ENCODE measurements at places on chromosomes 3 and 15. TPM values are rescaled to one million over a fixed set of nuclear protein-coding genes. Genes with fewer than 3 reads are reported as not detected.

DNA sequence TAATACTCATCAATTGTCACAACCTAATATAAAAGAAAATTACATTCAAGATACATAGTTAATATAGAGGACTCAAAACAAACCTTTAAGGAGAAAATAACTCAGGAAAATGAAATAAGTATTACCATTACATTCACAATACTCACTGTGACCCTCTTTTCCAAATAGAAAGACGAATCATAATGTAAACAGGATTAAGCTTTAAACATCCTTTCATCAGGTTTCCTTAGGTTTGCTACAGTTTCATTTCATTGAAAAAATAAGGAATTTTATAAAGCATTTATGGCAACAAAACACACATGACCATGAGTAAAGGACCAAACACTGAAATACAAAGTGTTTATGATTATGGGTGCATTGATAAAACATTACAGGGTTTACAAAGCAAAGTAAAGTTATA is 162.7 kb downstream of the ALCAM start:
- no peak for DNase-seq

- peak; percentile 46 for DNase-seq
Observed at GRCh38 chr15:77810130-77810571, 177.4 kb upstream of the LINGO1 start.

GRCh38 chr15:45386420-45386819 is 8.1 kb upstream of the GATM start:
- DNase-seq: no peak

Gene AP3B2
- polyA plus RNA-seq: 0.59 TPM

Gene HCLS1
- polyA plus RNA-seq: 9.9 TPM

Gene SOX14
- not detected for polyA plus RNA-seq

- no peak for DNase-seq
Observed at GRCh38 chr3:193996221-193996620, 139.7 kb upstream of the HES1 start.

DNA sequence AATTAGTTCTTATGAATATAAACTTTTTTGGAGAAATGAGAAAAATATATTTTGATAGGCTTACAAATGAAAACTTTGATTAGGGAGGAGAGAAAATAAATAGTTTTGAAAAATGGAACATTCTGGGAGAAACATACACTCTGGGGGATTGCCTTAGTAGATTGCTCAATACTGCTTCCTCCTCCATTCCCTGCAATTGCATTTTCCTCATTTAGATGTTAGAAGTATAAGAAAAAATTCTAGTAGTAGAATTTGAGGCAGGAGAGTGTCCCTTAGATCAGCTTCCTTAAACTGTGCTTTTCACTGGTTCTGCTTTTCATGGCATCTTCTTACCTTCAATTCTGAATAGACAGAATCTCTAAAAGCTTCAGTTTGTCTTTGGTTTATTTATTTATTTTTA is 46.2 kb upstream of the CTDSPL2 start:
- no peak for DNase-seq

Gene HGD
- polyA plus RNA-seq: 0.37 TPM

Gene PDIA5
- polyA plus RNA-seq: 16.4 TPM

Gene CCR1
- polyA plus RNA-seq: 3.1 TPM

DNA sequence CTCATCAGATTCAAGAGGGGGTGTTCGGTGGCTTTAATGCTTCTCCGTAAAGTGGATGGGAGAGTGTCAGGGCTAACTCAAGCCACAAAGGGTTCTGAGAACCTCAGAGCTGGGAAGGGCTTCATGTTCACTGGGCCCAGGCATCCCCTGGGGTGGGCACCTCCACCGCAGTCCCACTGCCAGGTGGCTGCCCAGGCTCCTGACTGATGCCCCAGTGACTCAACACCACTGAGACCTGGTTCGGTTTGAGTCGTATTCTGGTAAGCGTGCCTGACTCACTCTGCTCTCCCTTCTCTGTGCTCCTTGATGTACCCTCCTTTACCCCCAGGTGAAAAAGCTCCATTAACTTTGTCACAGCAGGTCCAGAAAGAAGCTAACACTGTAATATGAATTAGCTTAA is 304.6 kb downstream of the RPLP1 start:
- no peak for DNase-seq

DNA sequence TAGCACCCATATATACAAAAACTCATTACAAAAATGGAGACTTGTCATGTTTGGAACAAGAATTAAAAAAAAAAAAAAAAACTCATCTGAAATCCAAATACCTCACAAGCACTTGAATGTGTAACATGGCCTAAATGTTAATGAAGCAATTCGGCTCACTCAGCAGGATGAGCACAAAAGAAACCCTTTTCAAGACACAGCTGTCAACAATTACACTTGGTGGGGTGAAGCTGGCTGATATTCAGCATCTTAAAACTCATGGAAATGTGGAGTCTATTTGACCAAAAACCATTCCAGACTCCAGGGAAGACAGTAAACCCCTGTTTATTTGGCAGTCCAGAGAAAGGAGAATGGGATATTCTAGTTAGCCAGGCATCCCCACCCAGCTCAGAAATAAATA is 205.4 kb upstream of the TSC22D2 start:
- no peak for DNase-seq

Gene SI
- polyA plus RNA-seq: not detected

- no peak for DNase-seq
Observed at GRCh38 chr3:64456674-64457073, 231.1 kb downstream of the ADAMTS9 start.

Gene DNAJA4
- polyA plus RNA-seq: 77.5 TPM

- no peak for DNase-seq
Observed at GRCh38 chr3:64718976-64719375, 31.2 kb upstream of the ADAMTS9 start.

DNA sequence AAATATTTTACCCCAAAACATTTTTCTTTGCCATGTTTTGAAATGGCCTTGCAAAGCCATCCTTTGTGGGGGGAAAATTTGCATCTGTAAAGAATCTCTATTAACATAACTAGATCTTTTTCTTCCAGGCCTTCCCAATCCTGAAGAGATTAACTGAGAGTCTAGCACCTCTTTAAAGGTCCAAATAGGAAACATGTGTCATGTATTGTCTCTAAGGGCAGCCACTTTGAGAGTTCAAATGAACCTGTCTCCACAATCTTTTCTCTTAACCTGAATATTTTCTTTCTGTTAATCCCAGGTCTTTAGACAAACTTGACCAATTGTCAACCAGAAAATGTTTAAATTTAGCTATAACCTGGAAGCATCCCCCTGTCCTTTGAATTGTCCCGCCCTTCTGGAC is 236.6 kb upstream of the PROK2 start:
- no peak for DNase-seq

DNA sequence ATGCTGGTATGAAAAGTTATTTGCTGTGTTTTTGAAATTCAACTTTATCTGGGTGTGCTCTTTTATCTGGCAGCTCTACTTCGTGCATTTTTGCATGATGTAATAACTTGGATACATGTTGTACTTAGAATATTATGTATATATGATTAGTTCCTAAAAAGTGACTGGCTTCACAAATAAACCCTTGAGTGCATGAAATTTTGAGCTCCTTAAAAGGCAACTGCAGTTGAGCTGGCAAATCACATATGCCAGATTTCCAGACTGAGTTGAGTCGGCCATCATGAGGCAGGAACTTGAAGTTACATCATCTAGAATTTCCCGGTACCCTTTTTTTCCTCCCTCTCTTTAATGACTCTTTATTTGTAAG is 162.5 kb downstream of the FNDC3B start:
- DNase-seq: peak; percentile 75

Gene NPAP1
- polyA plus RNA-seq: not detected

- DNase-seq: no peak
Observed at GRCh38 chr3:191216510-191216909, 17.5 kb downstream of the OSTN start.
